ENCODE measurements at places on chromosomes 5 and 9.

DNA sequence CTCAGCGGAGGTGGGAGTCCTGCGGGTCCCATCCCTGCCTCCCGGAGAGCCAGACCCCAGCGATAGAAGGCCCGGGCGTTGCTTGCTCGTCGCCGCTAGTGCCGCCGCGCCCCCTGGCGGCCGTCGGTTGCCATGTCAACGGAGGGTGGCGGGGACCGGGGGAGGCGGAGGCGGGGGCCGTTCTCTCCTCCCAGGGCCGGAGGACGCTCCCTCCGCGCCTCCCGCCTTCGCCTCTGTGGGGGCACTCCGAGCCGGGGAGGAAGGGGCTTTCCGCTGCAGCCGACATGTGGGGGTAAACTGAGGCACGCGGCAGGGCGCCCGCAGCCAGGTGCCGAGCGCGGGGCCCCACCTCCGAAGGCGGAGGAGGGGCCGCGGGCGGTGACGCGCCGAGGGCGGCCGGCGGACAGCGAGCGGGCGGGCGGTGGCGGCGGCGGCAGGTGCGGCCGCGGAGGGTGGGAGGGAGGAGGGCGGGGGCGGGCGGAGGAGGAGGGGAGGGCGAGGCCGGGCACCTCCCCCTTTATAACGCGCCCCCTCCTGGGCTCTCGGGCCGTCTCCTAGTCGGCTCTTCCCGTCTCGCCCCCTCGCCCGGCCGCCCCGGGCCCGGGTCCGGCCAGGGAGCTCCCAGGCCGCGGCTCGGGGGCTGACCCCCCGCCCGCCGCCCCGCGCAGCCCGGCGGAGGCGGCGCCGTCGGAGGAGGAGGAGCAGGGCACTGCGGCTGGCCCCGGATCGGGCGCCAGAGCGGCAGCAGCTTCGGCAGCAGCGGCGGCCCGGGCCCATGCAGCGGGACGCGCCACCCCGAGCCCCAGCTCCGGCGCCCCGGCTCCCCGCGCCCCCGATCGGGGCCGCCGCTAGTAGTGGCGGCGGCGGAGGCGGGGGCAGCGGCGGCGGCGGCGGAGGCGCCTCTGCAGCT lies 556 bp upstream of the CDK9 start:
- peak; percentile 94 for DNase-seq

DNA sequence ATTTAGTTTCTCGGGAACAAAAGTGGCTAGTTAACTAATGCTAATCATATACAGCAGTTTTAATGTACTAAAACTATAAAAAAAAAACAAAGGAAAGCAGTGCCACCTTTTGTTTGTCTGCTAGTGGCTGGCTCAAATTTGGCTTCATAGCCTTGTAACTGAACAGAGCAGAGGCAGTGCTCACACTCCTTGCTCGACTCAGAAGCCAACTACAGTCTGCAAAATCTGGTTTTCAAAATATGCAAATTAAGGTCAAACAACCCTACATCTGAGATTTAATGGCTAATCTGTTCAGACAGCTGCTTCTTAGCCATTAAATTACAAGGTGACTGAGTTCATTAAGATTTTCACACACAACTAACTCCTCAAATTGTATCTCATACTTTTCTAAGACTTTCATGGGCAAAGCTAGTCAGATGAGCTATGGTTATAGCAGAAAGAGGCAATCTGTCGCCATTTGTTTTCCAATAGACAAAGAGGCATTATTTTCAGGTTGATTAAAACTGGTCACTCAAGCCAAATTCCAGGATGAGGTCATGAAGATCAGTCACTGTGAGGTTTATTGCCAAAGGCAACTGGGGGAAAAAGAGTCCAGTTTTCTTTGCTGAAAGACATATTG lies 56.8 kb upstream of the EPB41L4A start:
- DNase-seq: no peak

DNA sequence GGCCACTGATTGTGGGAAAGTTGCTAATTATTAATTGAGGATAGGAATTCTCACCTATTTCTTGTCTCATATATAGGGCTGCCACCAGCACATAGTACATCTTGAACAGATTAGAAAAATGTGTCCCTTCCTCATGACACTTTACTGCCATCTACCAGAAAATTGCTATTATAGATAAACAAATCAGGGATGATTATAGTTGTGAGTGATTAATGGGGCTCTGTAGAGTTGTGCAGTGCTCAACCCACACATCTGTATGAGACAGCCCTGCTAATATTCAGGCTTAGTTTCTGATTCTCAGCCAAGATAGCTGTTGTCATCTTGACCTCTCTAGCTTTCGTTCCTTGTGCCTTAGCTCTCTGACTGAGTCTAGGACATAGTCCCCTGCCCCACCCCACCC lies 373.3 kb downstream of the TLE4 start:
- no peak for DNase-seq

- no peak for DNase-seq
These were observed 96.7 kb downstream of the MRPS27 start for GRCh38 chr5:72223371-72223770.

- DNase-seq: no peak
These were observed 88.8 kb downstream of the ANXA2R start for GRCh38 chr5:42951293-42951840.

DNA sequence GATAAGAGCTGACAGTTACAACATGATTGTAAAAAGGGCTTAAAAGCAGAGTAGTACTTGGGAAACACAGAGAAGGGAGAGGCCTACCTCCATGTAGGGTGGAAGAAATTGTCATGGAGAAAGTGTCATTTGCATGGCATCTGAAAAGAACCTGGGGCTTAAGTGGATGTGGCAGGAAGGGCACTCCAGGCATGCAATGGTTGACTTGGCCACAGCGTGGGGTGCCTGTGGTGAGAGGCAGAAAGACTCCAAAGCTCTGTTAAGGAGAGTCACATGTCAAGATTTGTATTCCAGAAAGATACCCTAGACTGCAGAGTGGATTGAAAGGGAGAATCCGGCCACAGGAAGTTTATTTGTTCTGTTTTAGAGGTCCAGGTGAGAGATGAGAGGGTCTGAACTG lies 2.4 kb downstream of the POLR3G start:
- DNase-seq: no peak

DNA sequence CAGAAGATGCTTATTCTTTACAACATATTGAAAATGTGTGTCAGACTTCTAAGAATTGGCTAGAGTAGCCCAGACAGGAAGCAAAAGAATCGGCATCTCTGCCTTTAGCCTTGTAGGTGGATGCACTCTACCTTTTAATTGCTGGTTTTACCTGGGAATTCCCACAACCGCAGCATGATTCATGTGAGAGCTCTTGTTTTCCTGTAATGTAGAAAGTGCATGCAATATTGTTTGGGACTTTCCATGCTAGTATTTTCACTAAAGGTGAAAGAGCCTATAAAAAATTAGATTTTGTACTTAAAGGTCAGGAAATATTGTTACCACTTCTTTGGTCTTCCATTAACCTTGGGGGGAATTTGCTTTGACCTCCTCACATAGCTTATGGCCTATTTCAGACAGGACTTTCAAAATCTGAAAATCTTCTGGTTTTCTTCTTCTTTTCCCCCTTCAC lies 89.8 kb downstream of the NTRK2 start:
- no peak for DNase-seq

DNA sequence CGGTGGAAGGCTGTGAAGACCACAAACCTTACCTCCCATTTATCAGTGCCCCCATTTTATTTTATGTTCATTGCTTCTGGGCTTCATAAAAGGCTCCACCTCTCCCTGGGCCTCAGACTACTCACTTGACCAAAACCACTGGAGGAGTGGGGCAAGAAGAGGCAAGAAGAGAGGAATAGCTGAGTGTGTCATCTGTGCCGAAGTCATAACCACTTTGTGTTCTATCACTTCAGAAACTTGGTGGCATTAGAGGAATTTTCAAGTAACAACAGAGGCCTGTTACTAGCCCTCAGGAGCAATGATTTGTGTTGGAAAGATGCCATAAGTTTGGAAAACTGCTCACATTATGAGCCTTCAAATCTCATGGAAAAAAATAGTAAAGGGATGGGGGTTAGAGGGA lies 88.7 kb upstream of the PIK3R1 start:
- DNase-seq: no peak

DNA sequence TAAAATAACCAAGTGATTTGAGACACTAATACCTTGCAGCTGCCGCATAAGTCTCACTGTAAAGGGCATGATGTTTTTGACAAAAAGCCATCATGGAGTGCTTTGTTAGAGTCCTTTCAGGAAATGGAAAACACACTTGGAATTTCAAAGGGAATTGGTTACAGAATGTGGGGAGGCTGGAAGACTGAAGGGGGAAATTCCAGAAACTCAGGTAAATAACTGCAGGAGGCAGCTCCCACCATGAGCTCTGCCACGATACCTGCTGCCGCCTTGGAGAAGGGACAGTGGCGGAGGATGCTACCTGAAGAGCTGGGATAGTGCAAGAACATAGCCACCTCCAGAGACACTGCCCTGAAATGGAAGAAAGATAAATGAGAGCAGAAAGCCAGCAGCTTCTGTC lies 66.9 kb downstream of the PRKACG start:
- no peak for DNase-seq

DNA sequence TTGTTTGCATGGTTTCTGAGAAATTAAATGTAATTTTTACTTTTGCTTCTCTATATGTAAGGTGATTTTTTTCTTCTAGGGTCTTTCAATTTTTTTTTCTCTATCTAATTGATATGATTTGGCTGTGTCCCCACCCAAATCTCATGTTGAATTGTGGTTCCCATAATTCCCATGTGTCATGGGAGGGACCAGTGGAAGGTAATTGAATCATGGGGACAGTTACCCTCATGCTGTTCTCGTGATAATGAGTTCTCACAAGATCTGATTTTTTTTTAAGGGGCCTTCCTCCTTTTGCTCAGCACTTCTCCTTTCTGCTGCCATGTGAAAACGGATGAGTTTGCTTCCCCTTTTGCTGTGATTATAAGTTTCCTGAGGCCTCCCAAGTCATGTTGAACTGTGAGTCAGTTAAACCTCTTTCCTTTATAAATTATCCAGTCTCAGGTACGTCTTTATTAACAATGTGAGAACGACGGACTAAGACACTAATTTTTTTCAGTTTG lies 150.8 kb downstream of the MTRR start:
- DNase-seq: no peak

DNA sequence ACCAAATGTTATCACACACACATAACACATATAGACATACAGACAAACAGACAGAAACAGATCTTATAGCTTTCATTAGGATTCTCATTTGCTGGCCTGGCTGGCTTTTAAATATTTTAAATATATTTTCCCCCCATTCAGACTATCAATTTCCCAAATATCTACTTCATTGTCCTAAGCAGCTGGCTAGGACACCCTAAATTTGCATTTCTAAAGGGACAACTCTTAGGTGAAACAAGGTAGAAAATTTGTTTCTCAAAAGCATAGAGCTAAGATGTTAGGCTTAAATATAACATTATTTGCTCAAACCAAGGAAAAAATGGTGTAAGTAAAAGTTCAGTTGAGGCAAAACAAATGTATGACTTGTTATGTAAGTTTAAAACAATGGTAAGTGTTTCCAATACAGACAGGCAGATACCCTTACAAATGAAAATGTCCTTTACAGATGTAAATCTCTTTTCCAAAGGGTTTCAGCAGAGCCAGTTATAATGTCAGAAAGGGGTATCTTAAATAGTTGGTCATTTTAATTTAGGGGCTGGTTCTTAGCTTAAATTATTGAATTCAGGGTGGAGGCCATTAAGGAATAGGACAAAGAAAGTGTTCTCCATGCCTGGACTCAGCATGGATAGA lies 522.8 kb downstream of the DMRTA1 start:
- no peak for DNase-seq

DNA sequence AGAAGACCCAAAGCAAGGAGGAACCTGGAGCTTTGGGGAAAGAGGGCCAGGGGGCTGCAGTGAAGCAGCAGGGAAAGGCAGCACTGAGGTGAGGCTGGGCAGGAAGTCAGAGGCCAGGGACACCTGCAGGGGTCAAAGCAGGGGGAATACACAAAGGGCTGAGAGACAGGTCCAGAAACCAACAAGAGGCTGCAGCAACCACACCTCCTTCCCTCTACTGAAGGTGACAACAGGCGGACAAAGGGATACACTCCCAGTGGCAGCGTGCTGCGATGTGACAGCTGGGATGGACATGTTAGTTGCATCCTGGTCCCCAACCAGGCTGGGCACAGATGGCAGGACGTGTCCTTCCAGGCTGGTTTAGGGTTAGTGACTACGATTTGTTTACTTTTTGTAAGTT lies 12.6 kb downstream of the CFAP77 start:
- DNase-seq: no peak

GRCh38 chr5:51881901-51882300 lies 498.7 kb downstream of the ISL1 start:
- DNase-seq: no peak

- DNase-seq: no peak
These were observed 2.6 kb upstream of the ENC1 start for GRCh38 chr5:74643111-74643562.

- DNase-seq: no peak
These were observed 274.2 kb upstream of the PUM3 start for GRCh38 chr9:3118081-3118480.

GRCh38 chr9:92564982-92565381 lies 29.2 kb upstream of the ECM2 start:
- DNase-seq: no peak

GRCh38 chr9:70588381-70588780 lies 173.9 kb upstream of the KLF9 start:
- DNase-seq: no peak

DNA sequence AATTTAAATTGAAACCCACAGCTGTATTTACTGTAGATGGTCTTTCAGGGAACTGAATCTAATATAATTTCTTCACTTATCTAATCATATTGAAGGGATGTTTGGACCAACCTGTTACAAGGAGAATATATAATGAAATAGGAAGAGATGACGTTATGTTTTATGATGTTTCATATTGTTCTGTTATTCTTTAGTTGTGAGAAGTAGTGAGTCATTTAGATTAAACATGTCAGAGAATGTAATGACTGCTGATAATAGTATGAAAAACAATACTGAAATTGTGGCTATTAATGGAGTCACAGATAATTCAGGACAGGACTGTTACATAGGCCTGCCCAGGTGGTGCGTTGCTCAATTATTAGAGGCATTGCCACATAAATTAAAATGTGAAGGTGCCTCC lies 1993.4 kb downstream of the EFNA5 start:
- no peak for DNase-seq

DNA sequence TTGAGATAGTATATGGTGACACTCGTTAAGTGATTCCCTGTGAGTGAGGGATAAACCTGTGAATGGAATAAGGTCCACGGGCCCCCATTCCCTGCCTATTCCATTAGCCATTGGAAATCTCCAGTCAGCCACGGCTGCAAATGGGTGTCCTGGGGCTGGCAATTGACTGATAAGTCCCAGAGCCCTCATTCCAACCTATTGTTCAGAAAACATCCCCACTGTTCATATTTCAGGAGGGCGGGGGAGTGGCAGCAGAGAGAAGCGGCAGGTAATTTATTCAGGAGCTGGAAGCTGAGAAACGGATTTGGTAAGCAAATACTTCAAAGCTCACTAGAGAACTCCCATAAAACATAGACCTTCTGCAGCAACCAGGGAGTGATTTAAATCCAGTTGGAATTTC lies 42.0 kb downstream of the TMEM174 start:
- DNase-seq: no peak

GRCh38 chr5:111756581-111757354 lies at the start of gene NREP:
Gene NREP, minus strand, starts transcription at chr5:111757194. Its CDS starts 1,422 bp downstream, at chr5:111755772.
- no peak for DNase-seq

- no peak for DNase-seq
These were observed 1.4 kb downstream of the TSPAN17 start for GRCh38 chr5:176648474-176649194.

Measured in type B pancreatic cell (in vitro differentiated cells).